ENCODE measurements at places on chromosomes 12 and 14.
A peak's percentile ranks its signal among the peaks of the same experiment; 100 is the strongest.

- DNase-seq: no peak
These were observed 508 bp downstream of the HNRNPC start for GRCh38 chr14:21268617-21269251.

DNA sequence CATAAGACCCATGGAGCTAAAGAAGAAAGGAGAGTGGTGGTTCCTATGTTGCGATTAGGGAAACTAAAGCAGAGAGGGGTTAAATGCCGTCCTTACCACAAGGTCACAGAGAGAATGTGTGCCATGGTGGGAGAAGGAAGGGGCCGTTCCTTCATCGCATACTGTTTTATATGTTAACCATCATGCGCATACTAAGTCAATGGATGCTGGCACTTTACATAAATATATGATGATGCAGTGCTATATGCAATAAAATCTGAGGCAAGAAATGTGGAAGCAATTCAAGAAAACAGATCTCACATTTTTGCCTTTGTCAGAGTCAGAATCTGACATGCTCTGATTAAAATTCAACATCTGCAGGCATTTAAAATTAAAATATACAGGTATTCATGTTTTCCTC, 168.1 kb downstream of the BMP4 start:
- DNase-seq: no peak

DNA sequence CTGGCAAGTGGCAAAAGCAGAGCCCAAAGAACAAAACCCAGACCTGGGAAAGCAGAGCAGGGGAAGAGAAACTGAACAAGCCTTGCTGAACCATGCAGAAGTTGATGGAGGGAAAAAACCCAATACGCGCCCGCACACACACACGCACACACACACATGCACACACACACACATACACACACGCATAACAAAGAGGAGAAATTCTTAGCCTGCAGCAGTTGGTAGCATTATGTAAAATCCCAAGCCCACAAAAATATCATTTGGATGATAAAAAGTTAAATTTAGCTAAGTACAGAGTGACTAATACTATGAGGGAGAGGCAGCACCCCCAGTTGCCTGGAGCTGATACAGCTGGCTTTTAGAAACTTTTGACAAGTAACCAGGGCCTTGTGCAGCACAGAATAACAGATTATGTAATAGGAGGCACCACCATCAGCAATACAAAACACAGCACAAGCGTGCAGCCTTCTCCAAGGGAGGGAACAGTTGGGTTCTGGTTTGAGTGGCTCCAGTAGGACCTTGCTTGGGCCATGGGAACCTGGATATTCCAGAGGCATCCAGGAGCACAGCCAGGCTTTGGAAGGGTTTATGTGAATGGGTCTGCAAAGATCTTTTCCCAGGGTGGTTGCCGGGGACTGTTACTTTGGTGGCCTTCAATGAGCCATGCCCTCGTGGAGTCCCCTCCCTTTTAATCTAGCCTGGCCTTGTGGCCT, 35.3 kb downstream of the PITPNM2 start:
- DNase-seq: peak; percentile 91

DNA sequence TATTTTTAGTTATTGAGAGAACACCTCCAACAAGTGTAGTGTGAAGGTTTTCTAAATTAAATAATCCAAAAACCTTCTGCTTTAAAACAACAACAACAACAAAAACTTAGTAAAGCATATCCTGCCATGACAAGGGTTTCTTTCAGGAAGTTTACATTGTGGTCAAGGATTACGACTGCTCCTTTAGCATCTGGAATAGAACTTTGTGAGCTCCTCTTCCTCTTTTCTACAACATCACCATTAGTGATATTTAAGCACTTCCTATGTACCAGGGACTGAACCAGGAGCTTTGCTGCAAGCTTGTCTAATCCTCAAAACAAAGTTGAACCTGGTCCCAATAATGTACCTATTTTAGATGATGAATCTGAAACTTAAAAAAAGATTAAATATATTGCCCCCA, 315.4 kb upstream of the KITLG start:
- no peak for DNase-seq

DNA sequence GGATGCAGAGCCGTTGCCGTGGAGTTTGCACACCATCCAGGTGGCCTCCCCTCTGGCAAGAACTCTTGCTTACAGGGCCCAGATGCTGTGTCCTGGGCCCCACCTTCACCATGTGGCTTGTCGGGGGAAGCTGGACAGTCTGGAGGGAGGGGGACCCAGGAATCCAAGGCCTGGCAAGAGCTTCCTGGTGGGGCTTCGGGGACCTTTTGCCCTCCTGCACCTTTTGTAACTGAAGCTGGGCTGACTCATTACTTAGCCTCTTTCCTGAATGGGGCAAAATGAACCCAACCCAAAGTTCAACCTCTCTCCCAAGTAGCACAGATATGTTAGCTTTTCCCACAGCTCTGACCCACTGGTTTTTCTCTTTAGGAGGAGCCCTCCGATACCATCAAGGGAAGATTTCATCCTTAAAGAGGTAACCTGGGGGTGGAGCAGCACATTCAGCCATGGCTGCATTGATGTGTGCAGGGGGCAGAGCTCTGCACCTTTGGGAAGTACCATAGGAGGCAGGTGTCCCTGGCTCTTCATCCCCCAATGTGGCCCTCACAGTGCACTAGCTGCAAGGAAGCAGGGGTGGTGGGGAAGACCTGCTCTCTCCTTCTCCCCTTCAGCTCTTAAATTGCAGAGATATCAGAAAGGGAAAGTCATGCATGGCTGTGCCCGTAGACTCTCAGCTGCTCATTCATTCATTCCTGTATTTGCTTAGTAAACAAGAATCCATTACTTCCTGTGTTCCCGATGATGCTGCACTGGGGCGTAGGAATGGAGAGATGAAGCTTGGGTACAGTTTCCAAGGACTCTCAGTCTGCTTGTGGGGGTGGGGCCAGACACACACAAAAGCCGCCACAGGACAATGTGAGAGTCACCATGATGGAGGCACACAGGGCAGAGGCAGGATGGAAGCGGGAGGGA, 13.0 kb downstream of the MVK start:
- no peak for DNase-seq

DNA sequence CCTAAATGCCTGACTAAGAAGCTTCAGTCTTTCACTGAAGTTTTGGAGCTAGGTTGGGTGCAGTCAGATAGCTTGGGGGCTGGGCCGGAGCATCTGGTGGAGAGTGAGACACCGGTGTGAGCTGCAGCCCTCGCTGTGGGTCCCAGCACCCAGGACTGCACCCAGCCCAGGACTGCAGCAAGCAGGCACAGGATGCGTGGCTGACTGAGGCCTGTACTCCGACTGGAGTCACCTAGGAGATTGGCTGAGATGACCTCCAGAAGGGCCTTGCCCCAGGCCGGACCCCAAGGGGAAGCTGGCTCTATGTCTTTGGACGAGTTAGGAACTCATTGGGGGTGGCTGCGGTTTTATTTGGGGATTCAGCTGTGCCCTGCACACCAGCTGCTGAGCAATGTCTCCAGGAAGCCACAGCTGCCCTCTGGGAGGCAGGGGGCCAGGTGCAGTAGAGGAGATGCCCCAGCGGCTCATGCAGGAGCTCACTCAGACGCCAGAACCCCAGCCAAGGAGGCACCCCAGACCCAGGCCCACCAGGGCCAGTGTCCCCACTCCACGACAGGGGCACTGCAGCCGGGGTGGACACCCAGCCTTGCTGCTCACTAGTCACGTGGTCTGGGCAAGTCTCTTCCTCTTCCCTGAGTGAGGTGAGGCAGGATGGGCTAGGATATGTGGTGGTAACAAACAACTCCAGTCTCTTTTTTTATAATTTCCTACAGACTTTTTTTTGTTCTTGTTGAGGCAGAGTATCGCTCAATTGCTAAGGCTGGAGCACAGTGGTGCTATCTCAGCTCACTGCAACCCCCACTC, 31.8 kb upstream of the RCOR1 start:
- DNase-seq: peak; percentile 10

GRCh38 chr14:52988139-52988538, 37.3 kb upstream of the FERMT2 start:
- DNase-seq: no peak

DNA sequence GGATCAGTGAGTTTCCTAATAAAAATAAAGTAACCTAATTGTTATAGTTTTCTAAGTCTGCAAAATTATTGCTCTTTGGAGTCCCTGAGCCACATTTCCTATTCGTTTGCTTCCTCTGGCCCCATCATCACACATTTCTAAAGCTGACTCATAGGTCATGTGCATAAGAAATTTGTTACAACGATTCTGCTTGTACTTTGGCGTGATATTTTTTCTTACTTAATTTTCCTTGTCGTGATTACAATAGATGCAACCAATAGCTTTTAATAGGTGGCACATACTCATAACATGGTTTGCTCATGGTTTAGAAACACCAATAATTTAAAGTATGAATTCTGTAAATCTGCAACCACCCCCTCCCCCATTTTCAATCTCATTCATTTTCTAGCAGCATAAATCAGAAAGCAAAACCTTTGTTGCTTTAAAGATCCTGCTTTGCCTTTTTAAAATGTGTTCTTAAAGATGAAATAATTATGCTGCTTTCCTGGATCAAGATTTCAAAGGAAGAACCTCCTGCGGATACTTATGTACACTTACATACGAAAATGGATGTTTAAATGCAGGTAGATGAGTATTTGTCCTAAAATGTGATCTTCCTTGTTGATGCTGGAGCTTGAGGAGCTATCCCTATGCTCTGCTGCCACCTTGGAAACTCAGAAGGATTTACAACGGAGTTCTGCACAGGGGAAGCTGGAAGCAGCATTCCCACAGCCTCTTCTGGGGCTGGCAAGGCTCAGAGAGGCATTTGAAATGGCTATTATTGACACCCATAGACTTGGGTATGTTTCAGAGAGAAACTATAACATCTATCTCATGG, 1.7 kb upstream of the FLRT2 start:
- peak; percentile 61 for DNase-seq
